SK-N-SH (cell line): ENCODE measurements at places on chromosomes 4 and X.

- DNase-seq, result no peak
These were observed 150.5 kb upstream of the DDIT4L start for GRCh38 chr4:100340512-100341485.

DNA sequence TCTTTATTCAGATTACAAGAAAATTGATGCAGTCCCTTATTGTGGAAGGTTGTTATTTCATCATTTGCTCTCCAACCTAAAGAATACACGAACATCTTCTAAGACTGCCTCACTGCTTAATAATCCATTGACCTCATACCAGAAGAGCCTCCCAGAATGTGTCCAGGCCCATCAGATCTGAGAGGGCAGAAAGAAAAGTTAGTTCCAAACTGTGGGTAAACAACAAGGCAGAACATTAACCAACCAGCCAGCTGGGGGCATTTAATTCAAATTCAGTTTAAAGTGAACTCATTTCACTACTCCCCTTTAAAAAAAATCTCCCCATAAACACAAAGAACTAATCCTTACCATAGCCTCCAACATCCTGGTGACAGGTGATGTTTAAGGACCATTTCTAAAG lies 13.8 kb downstream of the GPC4 start:
- no peak for DNase-seq

DNA sequence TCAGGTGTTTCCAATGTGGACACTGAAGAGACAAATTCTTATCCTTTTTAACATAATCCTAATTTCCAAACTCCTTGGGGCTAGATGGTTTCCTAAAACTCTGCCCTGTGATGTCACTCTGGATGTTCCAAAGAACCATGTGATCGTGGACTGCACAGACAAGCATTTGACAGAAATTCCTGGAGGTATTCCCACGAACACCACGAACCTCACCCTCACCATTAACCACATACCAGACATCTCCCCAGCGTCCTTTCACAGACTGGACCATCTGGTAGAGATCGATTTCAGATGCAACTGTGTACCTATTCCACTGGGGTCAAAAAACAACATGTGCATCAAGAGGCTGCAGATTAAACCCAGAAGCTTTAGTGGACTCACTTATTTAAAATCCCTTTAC lies 18.6 kb downstream of the TLR7 start:
- no peak for DNase-seq

GRCh38 chrX:130741584-130741983 lies 161.4 kb downstream of the ENOX2 start:
- no peak for DNase-seq

DNA sequence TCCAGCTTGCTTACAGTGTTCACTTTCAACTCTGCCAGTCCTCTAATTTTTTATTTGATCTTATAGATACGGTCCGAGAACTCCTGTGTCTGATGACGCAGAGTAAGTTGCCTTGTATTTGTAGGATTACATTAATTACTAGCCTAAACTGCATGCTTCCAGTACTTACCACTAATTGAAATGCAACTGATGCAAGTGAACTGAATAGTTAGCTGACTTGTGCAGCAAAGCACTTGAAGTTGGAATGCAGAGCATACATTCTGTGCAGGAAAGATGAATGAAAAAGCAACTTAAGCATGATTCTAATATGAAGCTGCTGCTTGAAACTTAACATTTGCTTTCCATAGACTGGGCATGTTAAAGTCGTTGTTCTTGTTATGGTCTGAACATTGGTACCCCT lies 100.9 kb downstream of the LIMCH1 start:
- DNase-seq, result peak; percentile 41

DNA sequence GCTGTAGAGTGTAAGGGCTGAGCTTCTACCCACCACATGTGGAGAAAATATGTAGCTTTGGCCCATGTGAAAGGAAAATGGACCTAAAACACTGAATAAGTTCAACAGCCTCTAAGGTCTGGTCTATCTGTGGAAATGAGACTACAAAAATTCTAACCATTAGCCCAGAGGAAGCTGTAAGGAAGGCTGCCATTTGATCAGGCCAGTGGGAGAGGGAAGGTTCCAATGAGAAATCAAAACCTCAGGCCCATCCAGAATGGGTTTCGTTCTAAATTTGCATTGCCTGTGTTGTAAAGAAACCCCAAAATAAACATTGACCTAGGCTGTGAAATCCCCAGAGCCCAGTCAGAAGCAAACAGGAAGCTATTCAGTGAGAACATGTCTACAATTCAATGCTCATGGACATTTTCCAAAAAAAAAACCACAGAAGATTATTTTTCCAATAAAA lies 320.4 kb upstream of the SLC7A11 start:
- no peak for DNase-seq

DNA sequence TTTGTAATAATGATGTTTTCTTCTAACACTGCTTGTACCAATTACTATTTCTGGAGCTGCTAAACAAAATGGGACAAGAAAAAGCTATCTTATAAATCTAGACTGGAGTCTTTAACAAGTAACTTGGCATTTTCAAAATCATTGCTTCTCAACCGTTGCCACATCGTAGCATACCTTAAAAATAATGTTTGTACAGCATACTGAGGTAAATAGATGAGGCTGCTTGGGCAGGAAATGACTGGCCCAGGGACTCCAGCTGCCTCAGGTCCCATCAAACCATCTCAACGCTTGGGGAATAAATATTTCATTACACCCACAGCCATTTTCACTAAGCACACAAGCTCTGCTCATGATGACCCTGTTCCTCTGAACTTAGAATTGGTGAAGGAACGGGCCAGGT lies 115.1 kb downstream of the SPANXA1 start:
- no peak for DNase-seq

- DNase-seq, result no peak
These were observed 1292.8 kb upstream of the TENM3 start for GRCh38 chr4:180950377-180950776.

DNA sequence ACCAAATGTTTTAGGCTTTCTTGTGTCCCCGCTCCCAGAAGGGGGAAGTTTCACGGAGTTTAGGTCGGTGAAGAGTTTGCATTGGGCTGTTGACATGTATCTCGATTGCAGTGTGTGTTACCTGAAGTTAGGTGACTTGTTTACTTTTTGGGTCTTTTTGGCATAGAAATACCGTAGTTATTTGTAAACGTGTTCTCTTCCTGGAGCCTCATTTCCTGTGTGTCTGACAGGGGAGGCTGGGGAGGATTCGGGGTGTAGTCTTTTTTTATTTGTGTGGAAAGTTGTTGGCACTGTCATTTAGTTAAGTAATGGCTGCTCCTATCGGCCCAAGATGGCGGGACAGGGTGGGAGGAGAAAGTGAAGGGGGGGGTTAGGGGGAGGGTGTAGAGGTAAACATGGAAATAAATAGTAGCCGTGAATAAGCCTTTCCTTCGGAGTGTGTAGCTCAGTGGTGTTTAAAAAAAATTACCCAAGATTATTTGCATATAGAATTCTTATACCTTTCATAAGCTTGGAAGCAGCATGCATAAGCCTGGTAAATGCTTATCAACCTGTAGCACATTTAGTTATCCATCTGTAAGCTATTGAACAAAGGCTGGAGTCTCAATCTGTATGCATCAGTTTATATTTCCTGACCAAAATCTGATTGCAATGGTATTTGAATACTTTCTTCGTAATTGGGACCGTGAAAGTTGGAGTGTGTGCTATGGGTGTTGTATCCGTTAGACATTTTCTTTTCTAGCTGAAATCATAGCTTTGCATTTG lies 1.6 kb downstream of the KDM6A start:
- peak; percentile 77 for DNase-seq

DNA sequence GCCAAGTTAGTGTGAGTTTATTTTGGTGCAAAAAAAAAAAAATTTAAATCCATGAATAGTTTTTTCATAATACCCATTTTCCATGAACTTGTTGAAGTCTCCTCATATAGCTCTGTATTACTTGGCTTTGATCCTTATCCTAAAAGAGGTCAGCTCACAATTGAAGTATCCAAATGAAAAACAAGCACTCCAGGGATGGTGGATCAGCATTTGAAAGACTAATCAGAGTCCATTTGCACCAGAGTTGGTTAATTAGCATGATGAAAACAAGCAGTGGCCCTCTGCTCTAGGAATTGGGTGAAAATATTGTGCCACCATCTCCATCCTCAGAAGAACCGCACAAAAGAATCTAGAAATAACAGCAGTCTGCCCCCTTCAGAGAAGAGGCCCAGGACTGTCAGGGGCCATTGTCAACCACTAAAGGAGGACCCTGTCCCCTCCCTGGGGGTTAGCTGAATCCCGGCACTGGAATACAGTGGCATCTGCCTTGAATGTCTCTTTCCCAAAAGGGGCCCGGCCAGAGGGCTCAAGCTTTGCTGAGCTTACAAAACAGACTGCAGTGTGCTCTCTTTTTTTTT lies 24.7 kb downstream of the SH3KBP1 start:
- DNase-seq, result no peak

GRCh38 chr4:155072417-155072816 lies 136.0 kb upstream of the NPY2R start:
- DNase-seq, result no peak

GRCh38 chr4:188911707-188912106 lies 772.5 kb downstream of the TRIML1 start:
- no peak for DNase-seq

DNA sequence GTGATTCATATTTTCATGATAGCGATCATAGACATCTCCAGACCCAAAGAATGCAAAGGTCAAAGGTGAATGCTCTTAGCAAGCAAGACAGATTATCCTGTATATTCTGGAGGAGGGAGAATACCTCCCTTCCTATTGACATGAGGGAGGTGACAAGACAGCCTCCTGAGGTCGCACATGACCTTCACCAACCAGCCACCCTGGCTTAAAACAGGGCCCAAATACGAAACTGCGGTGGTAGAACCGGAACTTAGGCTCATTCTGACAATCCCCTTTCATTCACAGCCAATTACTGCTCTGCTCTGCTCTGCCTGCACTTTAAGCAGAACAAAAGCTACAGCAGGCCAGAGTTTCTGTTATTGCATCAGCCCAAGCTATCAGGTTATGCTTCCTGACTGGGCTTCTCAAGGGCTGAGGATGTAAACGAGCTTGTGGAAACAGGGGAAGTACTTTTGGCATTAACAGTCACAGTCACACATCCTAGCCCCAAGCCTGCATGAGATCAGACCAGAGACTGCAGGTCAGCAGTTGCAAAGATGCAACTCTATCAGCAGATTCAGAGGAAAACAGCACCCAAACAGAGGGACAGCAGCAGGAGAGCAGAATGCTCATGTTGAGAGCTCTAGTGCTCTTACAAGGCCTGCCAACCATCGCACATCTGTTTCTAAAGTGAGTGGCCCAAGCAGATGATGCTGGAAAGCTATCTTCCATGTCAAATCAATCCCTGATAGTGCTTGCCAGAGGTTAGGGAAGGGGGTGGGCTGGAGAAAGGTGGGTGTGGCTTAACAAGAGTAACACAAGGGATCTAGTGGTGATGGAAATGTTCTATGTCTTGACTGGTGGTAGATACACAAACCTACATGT lies 51.3 kb upstream of the MAP3K15 start:
- peak; percentile 17 for DNase-seq

DNA sequence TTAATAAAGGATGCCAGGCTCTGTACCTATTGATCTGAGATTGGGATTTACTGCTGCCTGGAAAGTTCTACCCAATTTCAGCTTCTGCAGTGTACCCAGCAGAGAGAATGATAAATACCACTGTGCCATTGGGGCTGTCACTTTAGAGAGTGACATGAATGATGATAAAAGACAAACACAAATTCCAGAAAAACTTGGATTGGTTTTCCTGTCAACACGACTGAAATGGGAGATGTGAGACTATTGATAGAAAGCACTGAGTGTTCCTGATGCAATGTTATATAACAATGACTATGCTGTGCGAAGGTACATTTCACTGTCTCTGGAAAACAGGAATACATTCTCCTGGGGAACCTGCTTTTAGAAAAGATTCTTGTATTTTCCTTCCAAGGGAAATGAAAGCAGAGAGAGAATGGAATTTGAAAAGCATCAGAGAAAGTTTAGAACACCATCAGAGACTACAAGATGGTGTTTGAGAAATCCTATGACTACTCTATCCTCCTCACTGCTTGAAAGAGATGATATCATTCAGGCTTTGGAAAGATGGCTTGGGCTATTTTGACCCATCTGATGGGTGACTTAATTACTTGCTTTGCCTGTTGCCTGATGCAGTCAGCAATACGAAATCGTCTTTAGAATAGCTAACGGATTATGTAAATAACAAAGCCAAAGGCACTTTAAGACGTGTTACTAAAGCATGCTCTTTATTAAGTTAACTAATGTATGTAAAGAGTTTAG lies 49.7 kb downstream of the MID1IP1 start:
- no peak for DNase-seq

DNA sequence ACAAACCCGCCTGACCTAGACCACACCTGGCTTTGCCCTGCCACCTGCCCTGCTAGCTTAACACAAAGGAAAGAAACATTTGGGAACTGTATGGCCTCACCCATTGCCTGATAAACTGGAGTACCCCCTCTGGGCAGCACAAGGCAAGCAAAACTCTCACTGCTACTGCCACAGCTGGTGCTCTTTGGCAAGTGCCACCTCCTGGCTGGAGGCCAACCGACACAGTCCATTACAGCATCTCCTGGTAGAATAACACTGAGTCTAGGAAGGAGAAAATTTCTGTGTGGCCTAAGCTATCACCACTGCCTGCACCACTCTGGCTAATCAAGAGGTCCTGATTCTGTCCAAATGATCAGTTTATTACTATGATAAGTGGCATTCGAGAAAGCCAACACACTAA lies 18.9 kb upstream of the SPANXN3 start:
- no peak for DNase-seq

DNA sequence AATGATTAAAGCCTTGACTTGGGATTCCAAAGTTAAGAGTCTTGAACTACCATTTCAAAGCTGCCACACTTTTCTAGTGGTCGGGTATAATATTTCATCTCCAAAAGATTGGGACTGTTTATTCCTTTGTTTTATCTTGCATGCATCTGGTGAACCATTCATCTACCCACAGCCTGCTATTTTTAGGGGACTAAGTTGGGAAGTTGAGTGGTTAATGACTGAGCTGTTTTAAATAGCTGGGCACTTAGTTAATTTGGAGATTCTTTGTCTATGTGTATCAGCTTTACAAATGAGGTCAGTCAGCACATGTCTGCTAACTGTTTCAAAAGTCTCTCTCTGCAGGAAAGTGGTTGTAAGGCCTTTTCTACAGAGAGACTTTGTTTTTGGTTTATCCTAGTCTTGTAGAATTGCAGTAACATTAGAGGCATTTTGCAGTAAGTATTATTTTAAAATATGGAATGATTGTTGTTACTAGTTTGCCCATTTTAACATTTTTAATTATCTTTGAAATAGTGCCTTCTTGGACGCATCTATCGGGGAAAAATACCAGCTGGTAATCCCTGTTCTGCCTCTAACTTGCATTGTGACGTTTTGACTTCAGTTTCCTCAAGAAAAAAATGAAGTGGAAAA lies 8.2 kb downstream of the BMP2K start:
- no peak for DNase-seq

- no peak for DNase-seq
These were observed 1074.0 kb upstream of the LCORL start for GRCh38 chr4:19095491-19096046.

- no peak for DNase-seq
These were observed 143.6 kb upstream of the FAM47A start for GRCh38 chrX:34275699-34276098.
